ENCODE measurements at places on chromosomes 7 and 10. TPM values are rescaled to one million over a fixed set of nuclear protein-coding genes. Genes with fewer than 3 reads are reported as not detected.

GRCh38 chr10:15642095-15642494 lies 77.6 kb downstream of the ITGA8 start:
- DNase-seq, result no peak

GRCh38 chr10:125868372-125868975 lies 12.6 kb downstream of the DHX32 start:
- no peak for DNase-seq

GRCh38 chr7:122515404-122515803 lies 183.5 kb downstream of the RNF133 start:
- no peak for DNase-seq

DNA sequence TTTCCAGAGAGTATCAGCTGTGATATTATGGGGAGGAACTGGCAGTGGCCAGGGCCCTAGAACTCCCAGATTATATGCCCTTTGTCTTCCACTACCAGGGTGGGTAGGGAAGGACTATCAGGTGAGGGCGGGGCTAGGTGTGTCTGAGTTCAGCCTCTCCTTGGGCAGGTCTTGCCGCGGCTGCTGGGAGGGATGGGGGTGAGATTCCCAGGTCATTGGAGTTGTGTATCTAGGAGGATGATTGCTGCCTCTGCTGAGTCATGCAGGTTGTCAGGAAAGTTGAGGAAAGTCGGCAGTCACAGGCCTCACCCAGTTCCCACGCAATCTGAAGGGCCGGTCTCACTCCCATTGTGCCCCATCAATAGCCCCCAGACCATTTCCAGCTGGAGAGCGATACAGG lies 185.2 kb downstream of the DKK1 start:
- no peak for DNase-seq

GRCh38 chr7:100835903-100836811 lies 8.8 kb upstream of the EPHB4 start:
- DNase-seq, result no peak

DNA sequence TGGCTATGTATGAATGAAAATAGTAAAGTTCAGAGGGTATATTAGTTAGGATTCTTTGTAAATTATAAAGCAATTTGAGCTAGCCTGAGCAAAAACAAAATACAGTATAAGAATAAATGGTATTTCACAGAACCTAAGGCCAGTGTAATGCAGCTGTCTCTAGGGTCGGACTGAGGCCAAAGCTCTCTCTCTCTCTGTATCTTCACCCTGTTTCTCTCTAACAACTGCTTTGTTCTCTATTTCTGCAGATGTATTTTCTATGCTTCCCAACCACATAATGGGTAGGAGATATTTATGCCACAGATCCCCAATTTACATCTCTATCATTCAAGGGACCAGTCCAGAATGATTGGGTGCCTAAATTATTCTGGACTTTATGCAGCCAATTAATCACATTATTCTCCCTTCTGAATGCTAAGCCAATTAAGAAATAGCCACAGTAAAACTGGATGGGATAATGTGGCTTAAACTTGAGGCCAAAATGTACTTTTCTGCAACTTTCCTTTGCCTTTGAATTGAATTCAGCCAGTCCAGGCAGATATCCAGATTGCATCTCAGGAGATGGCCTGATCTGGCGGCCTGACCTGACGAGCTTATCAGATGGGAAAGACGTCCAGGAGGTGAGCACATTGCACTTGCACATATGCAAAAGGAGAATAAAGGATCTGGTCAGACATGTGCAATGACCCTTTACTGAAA lies 24.6 kb upstream of the IMMP2L start:
- no peak for DNase-seq

DNA sequence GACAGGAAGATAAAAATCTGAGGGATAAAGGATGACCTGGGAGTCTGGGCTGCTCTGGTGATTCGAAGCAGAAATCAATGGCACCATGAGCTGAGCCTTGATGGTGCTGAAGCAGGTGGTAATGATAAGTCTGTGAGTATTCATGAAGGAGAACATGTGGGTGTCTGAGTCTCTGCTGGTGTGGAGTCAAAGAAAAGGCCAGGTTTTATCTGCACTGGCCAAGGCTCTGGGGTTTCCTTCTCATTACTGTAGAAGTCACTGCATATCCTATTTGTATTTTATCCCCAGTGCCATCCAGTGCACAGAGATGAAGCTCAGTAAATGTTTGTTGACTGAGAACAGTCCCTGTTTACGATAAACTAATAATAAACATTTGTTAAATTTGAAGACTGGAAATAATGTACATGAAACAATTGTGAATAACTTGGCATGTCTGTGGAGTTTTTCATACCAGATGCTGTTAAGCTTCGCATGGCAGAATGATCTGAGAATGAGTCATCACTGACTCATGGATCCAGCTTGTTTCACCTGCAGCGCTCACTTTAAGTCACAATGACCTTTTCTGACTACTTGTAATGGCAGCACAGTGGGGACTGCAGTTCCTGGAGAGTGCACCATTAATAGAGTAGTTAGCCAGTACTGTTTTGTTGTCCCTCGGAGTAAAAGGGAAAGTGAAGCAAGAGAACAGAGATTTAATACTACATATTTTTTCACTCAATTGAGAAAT lies 538.5 kb downstream of the HTR7 start:
- no peak for DNase-seq

DNA sequence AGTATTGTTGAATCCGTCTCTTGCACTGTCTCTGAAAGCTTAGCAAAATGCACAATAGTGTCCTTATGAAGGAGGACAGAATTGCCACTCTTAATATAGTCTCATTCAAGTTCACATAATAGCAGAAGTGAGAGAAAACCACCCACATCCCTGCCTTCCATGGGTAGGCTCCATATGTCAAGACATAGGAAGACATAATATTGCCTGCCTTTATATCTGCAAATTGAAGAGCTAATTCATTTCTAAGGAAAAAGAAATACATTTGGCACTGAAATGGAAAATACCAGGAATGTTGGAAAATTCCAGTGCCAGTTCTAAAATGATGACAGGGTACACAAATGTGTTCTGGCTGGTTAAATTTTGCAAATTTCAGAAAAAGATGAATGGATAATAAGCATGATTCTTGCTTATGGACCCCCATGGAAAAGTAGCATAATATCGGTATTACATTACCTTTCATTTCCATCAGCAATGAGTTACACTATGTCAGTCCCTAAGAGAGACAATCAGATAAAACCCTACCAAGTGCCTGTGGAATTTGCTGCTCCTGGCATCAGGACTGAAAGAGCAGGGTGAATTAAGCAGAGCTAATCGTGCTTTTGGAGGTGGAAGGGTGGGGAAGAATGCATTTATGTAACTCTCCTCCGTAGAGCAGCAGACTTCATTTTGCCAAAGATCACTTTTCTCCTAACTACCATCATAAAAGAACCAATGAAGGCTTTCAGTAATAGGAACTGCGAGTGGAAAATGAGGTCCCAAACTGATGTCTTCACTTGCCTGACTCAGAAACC lies 312.6 kb downstream of the FGFR2 start:
- DNase-seq, result no peak

GRCh38 chr10:22893781-22894180 lies 34.1 kb upstream of the ARMC3 start:
- no peak for DNase-seq

- DNase-seq, result no peak
These were observed 12.0 kb upstream of the RASSF4 start for GRCh38 chr10:44947371-44948152.

DNA sequence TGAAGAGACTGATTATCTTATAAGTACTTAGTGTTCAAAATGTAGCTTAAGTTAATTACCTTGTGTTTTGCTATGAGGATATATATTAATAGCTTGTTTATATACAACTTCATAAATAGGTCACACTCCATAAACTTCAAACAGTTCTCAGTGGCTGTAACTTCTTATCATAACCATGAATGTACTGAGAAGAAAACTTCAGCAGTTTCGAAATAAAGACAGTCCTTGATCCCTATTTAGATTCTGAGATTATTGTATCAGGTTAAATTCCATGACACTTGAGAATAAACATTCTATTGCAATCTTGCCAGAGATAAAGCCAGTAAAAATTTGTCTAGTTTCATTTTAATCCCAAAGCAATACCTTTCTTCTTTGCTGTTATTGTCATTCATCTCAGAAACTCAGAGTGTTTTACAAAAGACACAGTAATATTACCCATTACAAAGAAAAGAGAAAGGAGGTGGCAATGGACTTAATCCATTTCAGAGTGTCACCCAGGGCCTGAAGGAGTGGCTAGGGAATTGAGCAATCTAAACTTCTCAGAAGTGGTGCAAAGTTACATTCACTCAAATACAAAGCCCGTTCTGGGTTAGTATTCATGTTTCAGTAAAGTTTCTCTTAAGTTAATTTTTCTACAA lies 403.6 kb downstream of the SEMA3D start:
- DNase-seq, result no peak

- no peak for DNase-seq
These were observed 9.0 kb downstream of the SORCS3 start for GRCh38 chr10:104650072-104650471.

GRCh38 chr7:6256677-6257535 lies 15.5 kb downstream of the CYTH3 start:
- DNase-seq, result no peak

- DNase-seq, result no peak
These were observed 62.0 kb upstream of the RNF32 start for GRCh38 chr7:156578578-156578940.

DNA sequence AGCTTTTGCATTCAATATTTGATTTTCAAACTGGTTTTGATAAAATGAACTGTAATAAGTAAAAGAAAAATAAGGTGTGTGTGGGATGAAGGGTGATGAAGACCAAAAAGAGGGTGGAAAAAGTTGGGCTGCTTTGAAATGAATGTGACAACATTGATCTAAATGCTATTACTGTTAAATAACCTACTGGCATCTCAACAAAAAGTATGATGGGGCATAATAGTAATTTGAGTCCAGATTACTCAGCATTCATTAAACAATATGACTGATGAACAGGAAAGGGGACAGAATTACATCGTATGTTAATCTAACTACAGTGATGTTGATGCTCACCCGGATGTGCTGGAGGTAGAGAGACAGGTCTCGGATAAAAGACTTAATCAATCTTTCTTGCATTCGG lies 112.2 kb downstream of the ABCC2 start:
- no peak for DNase-seq

DNA sequence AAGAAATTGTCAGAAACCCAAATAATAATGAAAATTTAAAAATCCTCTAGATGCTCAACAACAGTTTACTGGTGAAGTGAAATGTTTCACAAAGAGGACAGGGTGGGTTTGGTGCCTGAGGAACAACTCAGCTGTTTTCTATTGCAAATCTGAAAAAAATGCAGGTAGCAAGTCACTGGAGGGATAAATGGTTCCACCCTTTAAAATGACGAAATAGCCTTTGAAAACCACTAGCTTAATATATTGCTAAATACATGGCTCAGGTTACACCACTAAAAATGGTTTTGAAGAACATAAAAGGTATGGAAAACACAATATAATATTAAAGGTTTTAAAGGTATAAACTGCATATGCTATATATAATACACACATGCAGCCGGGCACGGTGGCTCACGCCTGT lies 69.5 kb downstream of the LMBR1 start:
- DNase-seq, result no peak

DNA sequence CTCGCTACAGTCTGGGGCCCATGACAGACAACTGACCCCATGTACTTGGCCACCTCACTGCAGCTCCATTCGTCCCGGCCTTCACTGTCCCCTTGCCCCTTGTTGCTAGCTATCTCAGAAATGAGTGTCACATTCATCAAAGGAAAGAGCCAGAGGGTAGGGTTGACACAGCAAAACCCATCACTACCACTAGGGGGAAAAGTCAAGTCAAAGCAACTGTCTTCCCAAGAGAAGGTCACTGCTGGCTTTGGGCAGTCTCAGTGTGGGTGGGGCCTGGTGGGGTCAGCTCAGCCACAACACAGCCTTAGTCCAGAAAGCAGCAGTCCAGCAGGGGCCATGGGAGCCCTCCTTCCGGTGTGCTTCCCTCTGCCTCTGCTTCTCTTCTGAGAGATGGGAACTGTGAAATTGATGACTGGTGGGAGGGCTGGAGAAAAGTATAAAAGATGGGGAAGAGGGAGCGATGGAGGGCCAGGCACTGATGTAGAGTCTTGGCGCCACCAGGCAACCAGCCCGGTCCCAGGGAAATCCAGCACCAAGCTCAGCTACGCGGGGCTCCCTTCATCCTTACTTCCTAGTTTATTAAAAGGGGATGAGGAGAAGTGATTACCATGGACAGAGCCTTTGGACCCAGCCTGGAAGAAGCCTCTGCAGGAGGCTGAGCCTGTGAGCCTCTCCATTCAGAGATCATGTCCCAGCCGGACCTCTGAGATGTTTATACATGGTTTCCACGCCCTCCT lies 58.0 kb downstream of the PLXNA4 start:
- no peak for DNase-seq

DNA sequence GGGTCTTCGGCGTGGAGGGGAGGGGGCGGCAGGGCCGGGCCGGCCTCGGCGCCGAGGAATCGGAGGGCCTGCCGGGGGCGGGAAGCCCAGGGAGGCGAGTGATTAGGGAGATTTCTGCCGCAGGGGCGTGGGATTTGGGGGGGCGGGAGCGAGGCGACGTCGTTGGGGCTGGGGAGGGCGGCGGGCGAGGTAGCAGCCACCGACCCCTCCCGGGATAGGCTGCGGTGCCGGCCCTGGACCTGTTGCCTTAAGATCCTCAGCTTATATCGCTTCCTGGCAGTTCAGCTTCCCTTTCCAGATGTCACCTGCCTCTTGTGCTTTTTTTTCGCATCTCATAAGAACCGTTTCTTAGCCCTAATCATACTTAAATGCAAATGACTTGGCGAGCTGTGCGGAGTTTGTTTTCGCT lies 655 bp downstream of the LMTK2 start:
- DNase-seq, result no peak

- no peak for DNase-seq
These were observed 25.0 kb upstream of the ATP6V0A4 start for GRCh38 chr7:138822867-138823535.

GRCh38 chr10:132039371-132039770 lies 26.4 kb upstream of the JAKMIP3 start:
- no peak for DNase-seq

GRCh38 chr10:112227331-112227987 lies 43.9 kb upstream of the GPAM start:
- DNase-seq, result no peak

GRCh38 chr7:94710256-94710655 lies 54.3 kb upstream of the SGCE start:
- DNase-seq, result no peak

Gene ANKRD2
- not detected for total RNA-seq

Gene TUBGCP2
- 32.0 TPM for total RNA-seq

Gene AOC1
- 0.23 TPM for total RNA-seq

Gene PNLIPRP2
- not detected for total RNA-seq

Gene SFRP5
- total RNA-seq, result 31.6 TPM

Gene PNLIPRP3
- not detected for total RNA-seq

Gene DIP2C
- 66.4 TPM for total RNA-seq

Gene SEMA3A
- 27.8 TPM for total RNA-seq

Gene SHTN1
- 5.5 TPM for total RNA-seq

Gene WDR37
- 15.1 TPM for total RNA-seq

Gene TMEM176A
- 34.1 TPM for total RNA-seq

Gene FAM170B
- not detected for total RNA-seq
